ENCODE measurements at places on chromosomes 7 and 10. TPM values are rescaled to one million over a fixed set of nuclear protein-coding genes. Genes with fewer than 3 reads are reported as not detected.

LAMB1 gene
- total RNA-seq, result 375 TPM

R3HCC1L gene
- 14.9 TPM for total RNA-seq

MLLT10 gene
- 48.1 TPM for total RNA-seq

C7orf57 gene
- 0.32 TPM for total RNA-seq

TMEM130 gene
- total RNA-seq, result 0.15 TPM

SUN3 gene
- total RNA-seq, result 1.2 TPM

LFNG gene
- 2.8 TPM for total RNA-seq

Measured in A375 (cell line).